ENCODE measurements at places on chromosomes 3 and 15.
A peak's percentile ranks its signal among the peaks of the same experiment; 100 is the strongest.

DNA sequence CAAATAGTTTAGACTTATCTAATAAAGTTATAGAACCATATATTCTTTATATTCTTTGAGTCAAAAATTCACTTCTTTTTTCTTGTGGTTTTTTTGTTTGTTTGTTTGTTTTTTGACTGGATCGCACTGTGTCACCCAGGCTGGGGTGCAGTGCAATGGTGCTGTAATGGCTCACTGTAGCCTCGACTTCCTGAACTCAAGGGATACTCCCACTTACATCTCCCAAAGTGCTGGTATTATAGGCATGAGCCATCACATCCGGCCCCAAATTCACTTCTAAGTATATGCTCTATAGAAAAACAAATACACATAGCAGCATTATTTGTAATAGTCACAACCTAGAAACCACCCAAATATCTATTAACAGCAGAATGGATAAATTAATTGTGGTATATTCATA lies 13.7 kb upstream of the SLTM start:
- no peak for DNase-seq

GRCh38 chr3:12963922-12964701 lies 109.1 kb downstream of the IQSEC1 start:
- DNase-seq, result no peak

- DNase-seq, result no peak
Measured at GRCh38 chr15:74399511-74400312, 32.3 kb upstream of the CYP11A1 start.

DNA sequence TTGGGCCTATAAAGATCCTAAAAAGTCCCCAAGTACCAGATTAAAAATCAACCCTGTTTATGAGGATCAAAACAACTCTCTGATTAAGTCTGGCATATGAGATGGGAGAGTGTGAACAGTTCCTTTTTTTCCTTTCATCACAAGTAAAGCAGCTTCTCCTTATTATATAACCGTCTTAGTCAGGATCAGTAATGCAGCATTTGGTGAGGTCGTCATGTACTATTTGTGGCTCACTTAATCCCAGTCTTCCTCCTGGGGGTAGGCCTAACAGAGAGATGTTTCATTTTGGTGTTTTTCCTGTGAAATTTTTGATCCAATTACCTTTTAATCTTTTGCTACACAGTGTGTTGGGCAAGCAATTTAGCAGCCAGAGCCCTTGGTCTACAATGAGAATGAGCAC lies 333.1 kb upstream of the KCNMB2 start:
- DNase-seq, result no peak

- DNase-seq, result no peak
Measured at GRCh38 chr3:182668541-182668940, 124.8 kb upstream of the ATP11B start.

DNA sequence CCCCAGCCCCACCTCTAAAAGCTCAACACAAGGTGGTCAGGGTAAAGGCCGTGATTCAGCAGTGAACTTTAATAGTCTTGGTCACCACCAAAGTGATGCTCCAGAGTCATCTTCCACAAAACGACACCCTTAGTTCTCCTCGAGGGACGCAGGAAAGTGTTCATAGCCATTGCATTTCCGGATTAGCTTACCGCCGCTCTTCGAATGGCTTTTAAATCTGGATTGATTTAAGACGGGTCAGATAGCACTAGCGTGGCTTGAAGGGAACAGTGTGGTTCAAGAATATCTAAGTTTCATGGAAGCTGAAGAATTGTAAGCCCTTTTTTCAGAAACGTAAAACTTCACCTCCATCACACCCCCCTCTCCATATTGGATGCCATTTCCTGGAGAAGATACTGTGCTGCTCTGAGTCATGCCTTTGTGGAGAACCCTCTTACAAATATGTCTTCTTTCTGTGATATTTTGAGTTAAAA lies 829 bp downstream of the RNF7 start:
- DNase-seq, result peak; percentile 22

DNA sequence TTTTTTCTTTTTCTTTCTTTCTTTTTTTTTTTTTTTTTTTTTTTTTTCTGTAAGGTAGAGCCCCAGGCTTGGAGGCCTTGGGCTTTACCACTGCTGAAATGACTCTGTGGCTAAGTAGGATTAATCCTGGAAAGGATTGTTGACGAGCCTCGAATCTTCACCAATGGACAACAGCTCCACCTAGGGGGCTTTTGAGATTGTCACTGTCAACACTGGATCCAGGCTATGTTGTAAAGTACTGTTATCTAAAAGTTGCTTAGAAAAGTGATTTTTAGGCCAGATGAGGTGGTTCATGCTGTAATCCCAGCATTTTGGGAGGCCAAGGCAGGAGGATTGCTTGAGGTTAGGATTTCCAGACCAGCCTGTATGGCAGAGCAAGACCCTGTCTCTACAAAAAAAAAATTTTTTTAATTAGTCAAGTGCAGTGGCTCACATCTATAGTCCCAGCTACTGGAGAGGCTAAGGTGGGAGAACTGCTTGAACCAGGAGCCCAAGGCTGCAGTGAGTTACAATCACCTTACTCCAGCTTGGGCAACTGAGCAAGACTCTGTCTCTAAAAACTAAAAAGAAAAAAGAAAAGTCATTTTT lies 41.6 kb downstream of the KLHL18 start:
- peak; percentile 74 for DNase-seq

DNA sequence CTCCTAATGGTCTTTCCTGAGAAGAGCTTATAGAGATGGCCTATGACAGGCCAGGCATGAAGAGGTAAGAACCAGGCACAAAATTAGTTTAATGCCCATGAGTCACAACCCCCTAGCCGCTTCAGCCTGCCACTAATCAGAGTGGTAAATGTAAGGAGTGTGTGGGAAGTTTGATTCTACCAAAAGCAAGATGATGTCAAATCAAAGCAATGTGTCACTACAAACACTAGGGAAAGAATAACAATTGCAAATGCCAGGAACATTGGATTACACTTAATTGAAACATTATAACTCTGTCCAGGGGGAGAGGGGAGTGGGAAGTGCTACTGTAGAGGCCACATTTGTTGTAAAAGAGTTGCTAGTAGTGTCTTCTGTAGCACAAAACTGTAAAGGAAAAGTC lies 596.6 kb upstream of the AGTR1 start:
- DNase-seq, result peak; percentile 48

GRCh38 chr3:114792159-114792918 lies 354.7 kb downstream of the ZBTB20 start:
- DNase-seq, result no peak

GRCh38 chr3:95588473-95588872 lies 1225.9 kb upstream of the EPHA6 start:
- DNase-seq, result no peak

DNA sequence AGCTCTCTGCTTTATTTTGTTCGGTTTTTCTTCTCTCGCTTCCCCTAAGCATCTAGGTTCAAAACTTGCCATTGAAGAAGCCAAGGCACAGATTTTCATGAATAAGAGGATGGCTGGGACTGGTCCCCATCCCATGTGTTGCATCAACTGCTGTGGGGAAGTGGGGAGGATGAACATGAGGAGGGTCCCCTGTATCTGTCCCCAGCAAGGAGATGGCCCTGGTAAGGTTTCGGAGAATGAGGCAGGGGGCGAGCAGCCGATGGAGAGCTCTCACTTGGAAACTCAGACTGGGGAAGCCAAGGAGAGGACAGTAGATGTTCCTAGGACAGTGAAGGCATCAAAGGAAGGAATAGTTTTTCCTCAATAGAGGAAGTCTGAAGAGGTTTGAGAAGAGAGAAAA lies 142.0 kb upstream of the ATP2B2 start:
- no peak for DNase-seq

DNA sequence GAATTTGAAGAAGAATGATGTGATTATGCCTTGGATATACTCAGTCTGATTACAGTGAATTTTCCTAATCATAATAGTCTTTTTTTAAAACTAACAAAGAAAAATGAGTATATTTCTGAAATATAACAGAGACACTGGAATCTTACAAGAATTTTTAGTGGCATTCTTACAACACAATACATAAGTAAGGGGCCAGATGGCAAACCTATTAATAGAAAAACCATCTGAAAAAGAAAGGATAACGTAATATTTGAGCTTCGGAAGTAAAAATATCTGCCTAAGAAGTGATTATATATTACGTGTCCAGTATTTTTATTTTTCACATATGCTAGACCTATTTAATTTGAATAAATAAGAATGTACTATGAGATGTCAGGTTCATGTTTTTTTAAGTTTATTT lies 452.8 kb downstream of the NAALADL2 start:
- DNase-seq, result no peak

- no peak for DNase-seq
Measured at GRCh38 chr3:11037976-11038375, 45.4 kb downstream of the SLC6A1 start.

GRCh38 chr3:157705258-157705657 lies 202.0 kb upstream of the VEPH1 start:
- DNase-seq, result no peak

- DNase-seq, result no peak
Measured at GRCh38 chr3:346186-346585, 149.6 kb downstream of the CHL1 start.

GRCh38 chr3:184540777-184541681 lies 20.6 kb upstream of the EPHB3 start:
- DNase-seq, result peak; percentile 18

- no peak for DNase-seq
Measured at GRCh38 chr3:123283074-123283473, 81.3 kb downstream of the SEC22A start.

GRCh38 chr3:188993181-188993580 lies 178.6 kb upstream of the TPRG1 start:
- DNase-seq, result no peak

- DNase-seq, result no peak
Measured at GRCh38 chr3:130341388-130341787, 4.1 kb upstream of the COL6A5 start.

DNA sequence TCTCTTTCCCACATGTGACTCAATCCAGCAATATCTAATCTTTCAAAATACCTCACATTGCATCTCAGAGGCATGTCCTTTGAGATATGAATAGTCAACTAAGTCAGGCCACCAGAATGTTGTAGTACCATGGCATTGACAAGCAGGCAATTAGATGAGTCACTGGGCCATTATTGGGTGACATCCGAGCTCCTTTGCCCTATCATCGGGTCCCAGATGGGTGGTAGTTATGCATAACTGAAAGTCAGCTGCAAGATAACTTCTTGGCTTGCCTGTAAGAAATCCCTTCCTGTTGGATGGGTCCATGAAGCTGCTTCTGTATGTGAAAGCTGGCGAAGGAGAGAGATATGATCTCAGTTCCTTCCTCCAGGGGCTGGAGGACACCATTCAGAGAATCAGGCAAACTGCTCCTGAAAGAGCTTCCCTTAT lies 32.8 kb downstream of the ARRDC4 start:
- DNase-seq, result no peak

- no peak for DNase-seq
Measured at GRCh38 chr3:69716119-69716518, 23.1 kb upstream of the MITF start.

DNA sequence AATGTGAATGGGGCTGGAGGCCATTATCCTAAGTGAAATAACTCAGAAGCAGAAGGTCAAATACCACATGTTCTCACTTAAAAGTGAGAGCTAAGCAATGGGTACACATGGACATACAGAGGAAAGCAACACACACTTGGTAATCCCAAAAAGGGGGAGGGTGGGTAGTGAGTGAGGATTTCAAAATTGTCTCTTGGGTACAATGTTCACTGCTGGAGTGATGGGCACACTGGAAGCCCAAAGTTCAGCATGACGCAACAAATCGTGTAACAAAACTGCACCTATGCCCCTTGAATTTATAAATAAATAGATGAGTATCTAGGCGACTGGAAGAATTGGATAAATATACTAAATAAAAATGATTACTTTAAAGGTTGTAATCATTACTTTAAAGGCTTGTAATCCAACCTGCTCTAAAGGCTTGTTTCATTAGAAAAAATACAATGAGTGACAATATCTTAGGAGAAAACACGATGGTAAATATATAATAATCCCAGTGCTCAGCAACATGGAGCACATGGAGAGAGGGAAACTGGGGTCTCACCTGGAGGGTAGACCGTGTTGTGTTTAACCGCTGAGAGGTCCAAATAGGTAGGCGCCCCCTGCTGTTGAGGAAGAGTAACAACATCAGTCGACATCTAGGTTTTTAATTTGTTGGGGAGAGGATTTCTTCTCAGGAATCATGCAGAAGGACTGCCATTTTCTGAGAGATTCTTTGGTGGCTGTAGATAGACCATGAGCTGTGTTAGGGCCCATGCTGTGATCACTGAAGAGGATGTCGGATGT lies 78.5 kb upstream of the ROBO1 start:
- no peak for DNase-seq

DNA sequence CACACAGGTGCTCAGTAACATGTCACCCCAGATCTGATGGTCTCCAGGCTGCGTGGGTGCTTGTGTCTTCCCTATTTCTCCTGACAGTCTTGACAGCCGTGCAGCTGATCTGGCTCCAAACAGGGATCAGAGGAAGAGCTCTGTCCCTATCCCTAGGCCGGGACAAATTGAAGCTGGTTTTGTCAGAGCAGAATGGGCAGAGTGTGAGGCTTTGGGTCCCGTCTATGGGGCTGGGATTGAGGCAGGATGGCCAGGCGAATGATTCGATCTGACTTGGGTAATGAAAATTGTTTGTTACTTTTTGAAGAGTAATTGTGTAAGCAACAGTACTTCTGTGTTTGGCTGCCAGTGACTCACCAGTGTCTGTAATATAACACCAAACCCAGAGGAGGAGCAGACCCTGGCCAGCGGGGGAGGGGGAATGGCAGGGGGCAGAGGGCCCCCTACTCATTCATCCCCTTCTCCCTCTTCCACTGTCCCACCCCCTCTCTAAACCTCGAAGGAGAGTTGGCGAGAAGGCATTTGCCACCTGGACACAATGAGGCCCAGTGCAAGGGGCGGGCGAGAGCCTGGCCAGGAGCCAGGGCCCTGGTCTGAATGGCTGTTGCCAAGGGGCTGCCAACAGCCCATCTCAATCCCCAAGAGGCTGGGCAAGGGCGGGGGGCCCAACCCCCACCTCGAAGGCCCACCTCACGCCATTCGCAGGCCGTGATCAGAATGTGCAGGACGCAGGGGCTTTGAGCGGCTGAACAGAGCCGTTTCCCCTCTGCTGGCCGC lies 4.9 kb upstream of the MAGEF1 start:
- peak; percentile 39 for DNase-seq
